Brain microvascular endothelial cell (primary cell): ENCODE measurements at places on chromosomes 2 and 18.

GRCh38 chr2:172278667-172279066 lies 148.7 kb upstream of the ITGA6 start:
- no peak for DNase-seq

DNA sequence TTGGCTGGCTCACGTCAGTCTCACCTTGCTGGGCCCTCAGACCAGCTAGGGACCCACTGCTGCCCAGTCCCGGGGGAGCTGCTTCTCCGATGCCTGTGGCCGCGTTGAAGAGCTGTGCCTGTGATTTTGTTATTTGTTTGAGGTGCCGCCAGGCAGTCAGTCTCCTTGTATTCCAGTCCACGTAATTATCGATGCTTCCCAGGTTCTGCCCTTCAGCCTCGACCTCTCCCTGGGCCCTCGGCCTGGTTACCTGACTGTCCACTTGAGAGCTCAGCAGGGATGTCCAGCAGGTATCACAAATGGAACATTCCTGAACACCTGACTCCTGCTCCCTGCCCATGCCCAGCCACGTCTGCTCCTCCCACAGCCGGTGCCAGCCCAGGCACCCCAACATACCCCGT lies 195.9 kb upstream of the HS6ST1 start:
- no peak for DNase-seq

- DNase-seq = no peak
Observed at GRCh38 chr2:174516501-174517378, 29.9 kb upstream of the GPR155 start.

DNA sequence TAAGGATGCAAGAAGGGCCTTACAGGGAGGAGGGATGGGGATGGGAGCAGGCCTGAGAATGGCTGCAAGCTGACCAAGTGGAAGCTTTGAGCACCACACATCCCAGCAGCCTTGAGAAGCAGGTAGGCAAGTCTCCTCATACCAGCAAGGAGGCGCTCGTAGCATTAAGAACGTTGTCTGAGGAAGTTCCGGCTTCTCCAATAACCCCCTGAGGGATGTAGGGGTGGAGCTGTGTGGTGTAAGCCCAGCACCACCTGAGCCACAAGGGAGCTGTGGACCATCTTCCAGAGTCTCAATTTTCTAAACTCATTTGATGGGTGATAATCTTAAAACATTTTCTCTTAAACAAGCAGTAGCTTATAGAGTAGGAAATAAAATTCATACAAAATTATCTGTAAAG lies 50.6 kb downstream of the ST3GAL5 start:
- DNase-seq = no peak

GRCh38 chr2:165056564-165056963 lies 101.2 kb upstream of the SLC38A11 start:
- no peak for DNase-seq
